Heart left ventricle (tissue), 16 donors: ENCODE measurements at places on chromosomes 2 and 18.

DNA sequence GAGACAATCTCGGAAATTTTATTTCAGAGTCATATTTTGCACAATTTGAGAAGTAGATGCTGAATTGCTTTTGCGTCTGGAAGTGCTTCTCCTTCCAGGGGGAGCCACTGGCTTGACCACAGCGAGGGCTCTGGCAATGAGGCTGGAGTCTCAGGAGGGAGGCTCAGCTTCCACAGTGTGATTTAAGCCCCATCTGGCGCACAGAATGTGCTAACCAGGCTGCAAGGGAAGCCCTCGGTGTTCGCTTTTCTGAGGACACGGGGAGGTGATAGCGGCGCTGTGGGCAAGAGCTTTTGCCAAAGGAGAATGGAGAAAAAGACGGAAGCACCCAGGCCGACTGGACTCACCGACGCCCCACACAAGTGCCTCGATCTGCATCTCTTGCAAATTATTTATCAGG lies 52.4 kb downstream of the ADI1 start:
- DNase-seq = no peak

- no peak for DNase-seq
Observed at GRCh38 chr18:32934201-32934600, 161.4 kb upstream of the KLHL14 start.

- DNase-seq = no peak
Observed at GRCh38 chr18:905948-906415, 1.3 kb downstream of the ADCYAP1 start.

GRCh38 chr2:66840321-66841002 lies 405.5 kb downstream of the MEIS1 start:
- no peak for DNase-seq

DNA sequence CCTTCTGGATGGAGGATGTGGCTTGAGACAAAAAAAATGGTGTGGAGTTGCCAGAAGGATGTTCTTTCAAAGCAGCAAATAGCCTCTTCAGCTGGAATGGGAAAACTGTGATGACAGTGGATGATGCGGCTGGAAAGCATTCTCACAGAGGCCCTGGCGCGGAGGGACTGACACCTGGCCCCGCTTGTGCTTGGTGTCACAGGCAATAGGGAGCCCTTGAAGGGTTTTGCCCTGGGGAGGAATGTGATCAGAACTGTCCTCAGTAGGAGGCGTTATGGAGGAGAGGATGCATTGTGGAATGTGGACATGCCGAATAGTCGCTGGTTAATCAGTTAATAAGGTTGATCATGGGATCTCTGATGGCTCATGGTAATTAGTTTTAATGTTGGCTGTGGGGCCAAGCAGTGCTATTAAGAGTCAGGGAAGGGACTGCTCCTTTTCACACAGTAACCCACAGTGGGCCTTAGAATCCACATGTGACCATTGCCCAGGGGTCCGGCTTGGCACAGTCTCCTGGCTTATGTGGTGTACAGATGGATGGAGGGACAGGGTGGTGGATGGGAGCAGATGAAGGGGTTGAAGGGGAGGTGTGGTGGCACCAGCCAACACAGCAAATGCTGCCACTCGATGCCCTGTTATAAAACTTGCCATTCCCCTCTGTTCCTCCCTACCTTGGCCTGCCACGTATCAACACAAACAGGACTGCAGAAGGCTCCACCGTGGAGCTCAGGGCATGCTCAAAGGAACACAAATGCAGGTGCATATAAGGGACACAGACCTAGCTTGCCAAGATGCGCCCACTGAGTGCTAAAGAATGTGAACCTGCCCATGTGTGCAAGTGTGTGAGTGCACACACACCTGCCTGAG lies 71.7 kb downstream of the CIB4 start:
- no peak for DNase-seq

GRCh38 chr2:144520756-144521487 lies 1.0 kb upstream of the ZEB2 start:
- DNase-seq = no peak

DNA sequence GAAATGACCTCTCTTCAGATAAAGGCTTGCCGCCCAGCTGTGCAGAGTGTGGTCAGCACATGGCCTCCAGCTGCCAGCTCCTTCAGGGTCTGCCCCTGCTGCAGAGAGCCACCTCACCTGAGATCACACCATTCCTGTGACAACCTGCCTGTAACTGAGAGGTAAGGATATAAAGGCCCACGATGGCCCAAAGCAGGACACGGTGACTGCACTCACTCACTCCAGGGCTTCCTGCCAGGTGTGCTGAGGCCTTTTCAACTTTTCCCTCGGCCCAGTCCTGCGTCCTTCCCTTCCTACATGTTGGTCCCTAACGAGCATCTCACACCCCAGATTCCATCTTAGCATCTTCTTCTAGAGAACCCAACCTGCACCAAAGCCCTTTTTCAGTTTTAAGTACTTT lies 36.2 kb downstream of the ANKRD44 start:
- no peak for DNase-seq

- DNase-seq = no peak
Observed at GRCh38 chr18:10111191-10111590, 197.4 kb downstream of the VAPA start.

DNA sequence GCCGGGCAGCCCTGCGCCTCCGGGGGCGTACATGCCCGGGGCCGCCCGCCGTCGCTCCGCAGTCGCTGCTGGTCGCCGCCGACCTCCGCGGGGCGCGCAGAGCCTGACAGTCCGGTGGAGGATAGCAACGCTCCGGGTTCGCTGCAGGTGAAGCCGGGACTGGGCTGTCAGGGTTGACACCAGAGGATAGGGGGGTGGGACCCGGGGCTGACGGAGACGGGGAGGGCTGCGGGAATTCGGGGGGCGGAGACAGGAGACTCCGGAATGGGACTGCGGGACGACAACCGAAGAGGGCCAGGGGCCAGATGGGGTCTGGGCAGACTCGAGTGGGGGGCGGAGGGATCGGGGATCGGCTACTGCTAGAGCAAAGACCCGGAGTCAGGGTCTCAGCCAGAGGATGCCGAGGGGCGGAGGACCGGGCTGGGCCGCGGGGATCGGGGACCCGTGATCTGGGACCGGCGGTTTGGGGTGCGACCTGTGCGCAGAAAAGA lies 403 bp downstream of the TMEM127 start:
- peak; percentile 74 for DNase-seq

- DNase-seq = no peak
Observed at GRCh38 chr2:178059111-178059510, 13.5 kb downstream of the PDE11A start.

- DNase-seq = no peak
Observed at GRCh38 chr2:181152701-181153100, 172.3 kb downstream of the UBE2E3 start.

GRCh38 chr2:197108758-197109157 lies 182.3 kb upstream of the PGAP1 start:
- peak; percentile 78 for DNase-seq

DNA sequence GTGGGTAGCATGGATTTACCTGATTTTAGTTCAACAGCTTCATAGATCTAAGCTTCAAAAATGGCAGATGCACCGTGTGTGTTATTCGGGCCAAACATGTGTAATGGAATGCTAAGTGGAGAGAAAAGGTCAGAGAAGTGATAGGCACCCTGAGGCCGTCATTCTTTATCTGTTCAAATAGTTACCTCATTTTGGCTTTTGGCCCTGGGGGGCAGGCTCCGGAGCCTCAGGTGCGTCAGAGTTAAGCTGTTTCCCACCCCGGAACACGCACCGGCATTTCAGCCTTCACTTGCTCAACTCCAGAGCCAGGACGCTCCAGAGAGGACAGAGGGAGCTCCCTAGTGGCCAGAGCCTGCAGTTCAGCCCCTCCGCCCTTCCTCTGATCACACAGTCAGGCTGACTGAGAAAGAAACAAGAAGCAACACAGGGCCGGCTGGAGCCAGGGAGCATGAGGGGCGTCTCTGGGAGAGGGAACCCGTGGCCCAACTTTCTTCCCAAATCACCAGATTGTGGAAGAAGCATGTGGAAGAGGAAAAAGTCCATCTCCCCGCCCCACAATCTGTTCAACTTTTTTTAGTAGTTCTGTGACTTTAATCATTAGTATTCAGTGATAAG lies 135.2 kb upstream of the EPC2 start:
- DNase-seq = peak; percentile 89

GRCh38 chr18:58175122-58175785 lies 131.2 kb downstream of the NEDD4L start:
- no peak for DNase-seq

DNA sequence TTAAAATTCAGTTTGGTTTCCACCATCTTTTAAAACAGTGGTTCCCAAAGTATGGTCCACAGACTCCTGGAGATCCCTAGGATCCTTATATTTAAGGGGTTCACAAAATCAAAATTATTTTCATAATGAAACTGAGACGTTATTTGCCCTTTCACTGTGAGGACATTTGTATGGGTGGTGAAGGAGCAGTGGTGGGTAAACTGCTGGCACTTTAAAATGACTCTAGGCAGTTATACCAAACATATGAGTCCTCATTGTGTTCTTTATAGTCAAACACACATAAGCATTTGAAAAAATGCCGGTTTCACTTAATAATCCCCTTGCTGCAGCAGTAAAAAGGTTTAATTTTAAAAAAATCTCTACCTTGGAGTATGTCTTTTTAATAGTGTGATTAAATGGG lies 7.2 kb downstream of the SMAD4 start:
- DNase-seq = no peak

- DNase-seq = no peak
Observed at GRCh38 chr2:16320716-16321115, 344.9 kb downstream of the CYRIA start.

GRCh38 chr2:150383587-150383986 lies 103.9 kb downstream of the RND3 start:
- DNase-seq = no peak

DNA sequence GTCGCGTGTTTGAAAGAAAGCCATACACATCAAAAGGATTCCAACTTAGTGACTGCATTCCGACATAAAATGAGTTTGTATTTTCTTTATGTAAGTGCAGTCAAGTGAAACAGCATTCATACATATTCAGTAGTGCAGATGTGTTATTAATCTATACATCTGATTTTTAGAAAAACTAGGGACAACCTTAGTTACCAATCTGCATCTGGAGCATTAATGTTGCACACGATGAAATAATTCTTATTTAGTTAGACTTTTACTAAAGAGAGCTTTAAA lies 1.9 kb downstream of the GORASP2 start:
- DNase-seq = no peak

- no peak for DNase-seq
Observed at GRCh38 chr18:24918257-24918656, 433.7 kb downstream of the ZNF521 start.

DNA sequence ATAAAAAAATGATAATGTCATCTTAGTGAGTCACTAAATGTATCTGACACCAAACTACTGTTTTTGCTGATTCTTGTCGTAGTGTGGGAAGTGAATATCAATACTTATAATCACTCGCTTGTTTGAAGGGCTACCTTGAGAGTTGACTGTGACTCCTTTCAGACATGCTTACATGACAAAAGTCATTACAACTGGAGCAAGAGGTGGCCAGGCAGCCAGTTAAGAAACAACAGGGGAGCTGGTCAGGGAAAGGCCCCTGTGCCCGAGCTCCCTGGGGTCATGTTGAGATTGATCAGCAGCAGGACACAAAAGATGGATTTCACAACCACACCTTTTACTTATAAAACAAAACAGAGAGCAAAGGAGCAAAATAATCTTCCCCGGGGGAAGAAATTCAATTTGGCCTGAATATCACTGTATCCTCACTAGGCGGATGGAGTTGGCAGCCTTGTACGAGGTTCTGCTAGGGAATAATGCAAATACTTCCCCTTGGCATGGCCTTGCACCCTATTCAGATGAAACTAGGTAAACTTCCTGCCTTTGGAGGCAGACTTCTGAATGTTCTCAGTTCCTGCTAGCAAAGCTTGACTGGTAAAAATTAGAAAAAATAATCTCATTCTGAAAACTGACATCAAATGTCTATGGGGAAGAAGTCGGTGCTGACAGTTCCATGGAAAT lies 101.2 kb downstream of the DYNC1I2 start:
- DNase-seq = no peak

DNA sequence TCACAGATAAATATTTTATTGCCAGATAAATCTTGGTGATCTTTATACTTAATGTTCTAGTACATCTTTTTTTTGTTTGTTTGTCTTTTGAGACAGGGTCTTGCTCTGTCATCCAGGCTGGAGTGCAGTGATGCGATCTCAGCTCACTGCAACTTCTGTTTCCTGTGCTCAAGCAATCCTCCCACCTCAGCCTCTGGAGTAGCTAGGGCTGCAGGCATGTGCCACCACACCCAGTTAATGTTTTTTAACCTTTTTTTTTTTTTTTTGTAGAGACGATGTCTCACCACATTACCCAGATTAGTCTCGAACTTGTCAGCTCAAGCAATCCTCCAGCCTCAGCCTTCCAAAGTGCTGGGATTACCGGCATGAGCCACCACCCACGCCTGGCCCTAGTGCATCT lies 9.1 kb upstream of the C1GALT1C1L start:
- DNase-seq = no peak

- DNase-seq = no peak
Observed at GRCh38 chr2:15700131-15700530, 108.5 kb downstream of the DDX1 start.

DNA sequence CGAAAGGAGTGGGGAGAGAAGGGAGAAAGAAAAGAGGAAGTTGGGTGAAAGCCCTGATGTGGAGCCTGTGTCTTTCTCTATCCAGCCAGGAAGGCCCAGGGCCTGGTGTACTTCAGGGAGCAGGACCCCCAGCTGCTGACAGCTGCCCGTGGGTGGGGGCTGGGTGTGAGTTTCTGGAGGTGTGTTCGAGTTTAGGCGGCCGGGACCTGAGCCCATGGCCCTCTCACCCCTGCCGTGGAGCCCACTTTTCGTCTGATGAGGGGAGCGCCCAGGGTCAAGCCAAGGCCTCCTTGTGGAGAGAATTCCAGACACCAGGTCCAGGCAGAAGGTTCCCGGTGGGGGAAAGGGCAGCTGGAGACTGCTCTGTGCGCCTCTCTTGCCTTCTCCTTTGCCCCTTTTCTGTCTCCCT lies 2.2 kb downstream of the SIX3 start:
- DNase-seq = no peak

DNA sequence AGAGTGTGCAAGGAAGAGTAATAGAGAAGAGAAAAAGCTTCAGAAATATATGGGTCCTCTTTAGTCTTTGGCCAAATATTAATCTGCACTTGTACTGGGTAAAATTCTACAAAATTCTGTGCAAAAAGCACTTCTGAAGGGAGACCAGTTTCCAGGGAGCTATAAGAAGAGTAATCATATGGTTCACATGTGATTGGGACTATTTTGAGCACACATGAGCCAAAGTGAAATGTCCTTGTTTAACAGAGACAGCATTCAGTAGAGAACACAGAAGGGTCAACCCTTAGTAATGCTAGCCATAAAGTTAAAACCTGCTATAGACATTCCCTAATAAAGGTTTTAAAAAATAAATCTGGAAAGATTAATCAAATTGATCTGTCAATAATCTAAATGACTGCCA lies 49.3 kb upstream of the ACVR1C start:
- no peak for DNase-seq

GRCh38 chr2:135150725-135151124 lies 98.6 kb downstream of the RAB3GAP1 start:
- no peak for DNase-seq

DNA sequence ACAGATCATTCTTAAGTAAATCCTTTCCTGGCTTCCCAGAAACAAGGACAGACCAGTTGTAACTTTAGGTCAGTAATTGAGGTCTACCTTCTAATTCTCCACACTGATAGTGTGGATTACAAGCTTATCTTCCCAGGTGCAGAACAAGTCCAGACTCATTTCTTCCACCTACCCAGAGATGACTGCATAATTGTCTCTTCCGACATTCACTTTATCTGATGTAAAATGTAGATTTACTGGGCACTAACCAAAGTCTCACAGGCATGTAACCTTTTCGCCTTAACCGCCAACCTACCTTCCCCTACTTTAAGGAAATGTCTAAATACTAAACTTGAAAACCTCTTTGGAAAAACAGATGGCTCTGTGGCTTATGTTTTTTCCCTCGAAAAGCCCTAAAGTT lies 96.2 kb downstream of the NCK2 start:
- DNase-seq = no peak
